ENCODE measurements at places on chromosomes 1 and 21.

GRCh38 chr1:169576241-169576934 lies 9.9 kb downstream of the F5 start:
- DNase-seq: no peak

- no peak for DNase-seq
Measured at GRCh38 chr1:188514917-188515316, 1686.2 kb downstream of the PLA2G4A start.

- no peak for DNase-seq
Measured at GRCh38 chr1:94819238-94819944, 766 bp upstream of the SLC44A3 start.

DNA sequence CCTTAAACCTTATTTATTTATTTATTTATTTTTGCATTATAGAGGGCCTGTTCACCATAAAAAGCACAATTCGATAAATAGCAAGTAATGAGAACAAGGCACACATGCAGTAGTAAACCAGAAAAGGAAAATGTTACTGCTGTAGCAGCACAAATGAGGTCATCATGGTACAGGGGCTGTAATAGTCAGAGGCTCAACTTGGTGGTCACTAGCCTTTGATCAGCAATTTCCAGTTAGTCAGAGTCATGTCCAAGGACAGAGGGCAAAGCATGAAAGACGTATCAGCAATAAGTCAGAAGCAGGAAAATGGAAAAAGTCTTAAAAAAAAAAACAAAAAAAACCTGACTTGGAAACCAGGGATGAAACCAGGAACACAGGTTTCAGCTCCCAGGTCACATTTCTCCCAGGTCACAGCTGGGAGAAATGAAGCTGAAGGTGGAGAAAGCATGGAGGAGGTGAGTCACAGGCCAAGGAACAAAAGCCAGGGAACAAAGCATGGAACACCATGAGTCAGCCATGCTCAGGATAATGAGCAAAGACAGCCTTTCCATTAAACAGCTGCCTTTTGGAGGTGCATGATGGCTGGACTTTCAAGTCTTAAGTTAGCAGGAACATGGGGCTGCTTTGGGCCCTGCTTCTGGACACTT lies 556.3 kb downstream of the LTN1 start:
- no peak for DNase-seq

DNA sequence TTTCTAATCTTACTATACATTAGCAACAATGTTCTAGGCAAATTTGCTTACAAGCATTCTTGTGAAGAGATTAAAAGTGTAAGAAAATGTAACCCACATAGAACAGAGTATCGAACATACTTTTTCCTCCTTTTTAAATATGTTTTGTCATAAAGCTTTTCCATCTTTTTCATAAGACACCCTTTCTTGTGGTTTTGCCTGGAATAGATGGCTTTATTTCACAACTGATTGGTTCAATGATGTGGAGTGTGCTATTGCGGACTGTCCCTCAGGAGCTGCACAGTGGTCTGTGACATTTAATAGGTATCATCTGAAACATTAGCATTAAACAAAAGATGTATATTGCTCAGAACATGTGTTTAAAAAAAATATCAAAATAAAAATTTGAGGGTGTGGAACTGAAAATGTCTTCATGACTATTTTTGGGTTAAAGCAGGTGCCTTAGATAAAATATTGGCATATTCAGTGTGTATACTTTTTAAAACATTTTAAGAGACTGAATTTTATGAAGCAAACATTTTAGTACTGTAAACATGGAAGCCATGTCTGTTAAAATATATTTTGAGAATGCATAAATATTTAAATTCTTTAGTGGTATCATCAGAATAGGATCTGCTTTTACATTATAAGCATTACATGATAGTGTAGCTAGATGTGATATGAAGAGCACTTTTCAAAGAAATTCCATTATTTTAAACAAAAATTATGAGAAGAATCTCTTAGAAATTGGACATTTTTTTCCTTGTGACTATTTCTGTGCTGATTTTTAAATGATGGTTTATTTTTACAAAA lies 48.3 kb upstream of the C1orf146 start:
- DNase-seq: no peak

- DNase-seq: peak; percentile 66
Measured at GRCh38 chr1:94039514-94039870, 81.5 kb downstream of the ABCA4 start.

DNA sequence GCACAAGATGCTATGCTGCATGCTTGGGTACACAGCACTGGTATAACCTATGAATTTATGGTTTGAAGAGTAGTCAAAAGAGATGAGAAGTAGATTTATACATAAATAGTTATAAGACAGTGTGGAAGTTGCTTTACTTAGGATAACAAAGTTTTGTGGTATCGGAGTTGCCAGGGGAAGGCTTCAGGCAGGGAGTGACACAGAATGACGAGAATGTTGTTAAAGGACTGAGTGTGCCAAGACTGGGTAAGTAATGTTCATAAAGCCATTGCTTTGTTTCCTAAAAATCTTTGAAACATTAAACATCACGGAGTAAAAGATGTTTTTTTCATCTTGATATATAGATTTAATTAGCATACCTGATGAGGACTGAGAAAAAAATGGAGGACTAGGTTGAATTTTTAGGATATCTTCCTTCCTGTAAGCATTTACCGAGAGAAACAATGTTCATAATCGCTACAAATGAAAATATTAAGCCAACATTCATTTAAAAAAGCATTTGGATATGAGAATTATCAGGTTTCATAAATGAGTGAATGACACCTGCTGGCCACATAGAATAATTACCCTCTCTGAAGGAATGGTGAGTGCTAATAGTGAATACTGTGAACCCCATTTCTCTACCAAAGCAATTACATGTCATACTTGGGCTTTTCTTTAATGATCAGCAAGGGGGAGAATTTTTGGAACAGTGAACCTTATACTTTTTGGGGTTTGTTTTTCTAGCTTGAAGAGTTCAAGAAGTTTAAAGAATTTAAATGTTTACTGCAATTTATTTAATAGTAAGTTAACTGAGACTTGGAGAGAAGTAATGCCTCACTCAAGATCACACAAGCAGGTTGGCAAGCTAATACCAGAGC lies 28.4 kb downstream of the EXTL2 start:
- peak; percentile 53 for DNase-seq

- no peak for DNase-seq
Measured at GRCh38 chr1:225737161-225737560, 40.5 kb upstream of the SRP9 start.

GRCh38 chr1:40610156-40610555 lies 55.3 kb downstream of the RIMS3 start:
- DNase-seq: no peak

DNA sequence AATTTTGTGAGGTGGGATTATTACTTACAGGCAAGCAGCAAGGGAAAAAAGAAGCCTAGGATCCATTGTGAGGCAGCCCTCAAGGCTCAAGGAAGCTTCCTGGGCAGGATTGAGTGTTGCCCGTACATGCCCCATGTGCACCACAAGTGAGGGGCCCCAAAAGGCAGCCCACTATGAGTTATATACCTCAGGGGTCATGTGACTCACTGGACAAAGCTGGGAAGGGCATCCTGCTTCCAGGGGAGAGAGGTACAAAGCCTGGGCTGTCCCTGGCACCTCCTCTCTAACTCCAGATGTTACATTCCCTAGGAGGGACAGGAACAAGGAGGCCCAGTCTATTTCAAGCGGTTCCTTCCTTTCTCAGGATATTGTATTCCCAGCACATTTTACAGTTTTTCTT lies 34.0 kb upstream of the CD1D start:
- DNase-seq: no peak

DNA sequence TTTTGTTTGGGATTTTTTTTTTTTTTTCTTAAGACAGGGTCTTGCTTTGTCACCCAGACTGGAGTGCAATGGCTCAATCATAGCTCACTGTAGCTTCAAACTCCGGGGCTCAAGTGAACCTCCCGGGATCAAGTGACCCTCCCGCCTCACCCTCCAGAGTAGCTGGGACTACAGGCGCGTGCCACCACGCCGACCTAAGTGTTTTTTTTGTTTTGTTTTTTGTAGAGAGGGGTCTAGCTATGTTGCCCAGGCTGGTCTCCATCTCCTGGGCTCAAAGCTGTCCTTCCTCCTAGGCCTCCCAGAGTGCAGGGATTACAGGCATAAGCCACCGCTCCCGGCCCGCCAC lies 776 bp downstream of the HLCS start:
- no peak for DNase-seq

GRCh38 chr1:21867451-21867996 lies 55.5 kb downstream of the LDLRAD2 start:
- no peak for DNase-seq

GRCh38 chr1:110218739-110219138 lies 8.6 kb downstream of the KCNC4 start:
- no peak for DNase-seq

- DNase-seq: no peak
Measured at GRCh38 chr1:60621368-60621851, 461.0 kb upstream of the NFIA start.

DNA sequence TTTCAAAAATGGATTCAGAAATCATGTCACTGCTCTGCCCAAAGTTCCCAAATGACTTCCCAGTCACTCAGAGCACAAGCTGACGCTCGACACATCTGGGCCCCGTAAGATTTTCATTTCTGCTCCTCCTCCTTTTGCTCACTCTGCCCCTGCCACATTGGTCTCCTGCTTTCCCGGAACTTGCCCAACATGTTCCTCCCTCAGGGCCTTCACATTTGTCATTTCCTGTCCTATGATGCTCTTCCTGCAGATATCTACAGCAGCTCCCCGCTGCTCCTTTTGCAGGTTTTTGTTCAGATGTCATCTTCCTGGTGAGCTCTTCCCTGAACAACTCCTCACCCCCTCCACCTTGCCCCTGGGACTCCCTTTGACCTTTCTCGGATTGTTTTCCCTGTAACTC lies 58.5 kb upstream of the IVNS1ABP start:
- peak; percentile 89 for DNase-seq

DNA sequence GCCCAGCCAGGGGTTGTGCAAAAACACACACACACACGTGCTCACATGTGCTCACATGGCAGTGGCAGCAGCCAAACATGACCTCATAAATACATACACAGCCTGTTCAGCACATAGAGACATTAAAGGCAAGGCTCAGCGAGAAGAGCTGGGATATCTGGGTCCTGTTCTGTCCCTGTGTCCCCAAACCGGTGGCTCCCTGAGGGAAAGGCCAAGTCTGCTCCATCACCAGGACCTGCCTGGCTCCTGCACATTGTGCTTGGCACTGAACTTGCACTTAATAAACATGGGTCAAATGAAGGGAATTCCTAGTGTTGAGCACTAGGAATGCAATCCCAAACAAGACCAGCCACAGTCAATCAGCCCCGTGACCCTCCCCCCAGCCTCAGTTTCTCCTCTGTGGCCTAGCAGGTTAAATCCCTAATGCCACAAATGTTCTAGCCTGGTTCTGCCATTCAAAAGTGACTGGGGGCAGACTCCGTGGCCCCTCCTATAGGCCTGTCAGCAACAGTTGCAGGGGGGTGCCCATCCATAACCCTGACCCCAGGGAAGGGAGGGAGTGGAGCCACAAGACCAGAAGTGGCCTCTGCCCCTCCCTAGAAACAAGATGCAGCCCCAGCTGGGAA lies 160.9 kb upstream of the VAMP3 start:
- DNase-seq: no peak

DNA sequence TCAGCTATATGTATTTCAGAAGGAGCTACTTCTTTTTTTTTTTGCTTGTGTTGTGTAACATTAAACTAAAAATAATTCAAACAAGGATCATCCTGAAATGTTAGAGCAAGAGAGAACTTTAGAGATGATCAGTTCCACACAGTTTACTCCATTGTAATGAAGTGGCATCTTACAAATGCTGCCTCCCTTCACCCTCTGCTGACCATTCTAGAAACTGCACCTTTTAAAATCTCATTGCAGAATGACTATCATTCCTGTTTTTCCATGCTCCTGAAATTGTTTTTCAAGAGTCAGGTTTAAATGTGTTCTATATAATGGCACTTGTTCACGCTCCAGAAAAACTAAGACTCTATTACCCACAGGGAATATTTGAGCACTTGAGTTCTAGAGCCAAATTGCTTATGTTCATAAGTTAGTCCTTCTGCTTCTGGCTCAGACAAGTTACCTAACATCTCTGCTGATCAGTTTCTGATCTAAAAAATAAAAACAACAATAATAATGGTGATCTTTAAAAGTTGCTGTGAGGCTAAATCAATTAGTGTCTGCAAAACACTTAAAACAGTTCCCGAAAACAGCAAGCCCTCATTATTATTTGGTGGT lies 21.5 kb upstream of the SLC44A5 start:
- DNase-seq: peak; percentile 28

- no peak for DNase-seq
Measured at GRCh38 chr1:30522031-30523004, 201.1 kb downstream of the MATN1 start.

DNA sequence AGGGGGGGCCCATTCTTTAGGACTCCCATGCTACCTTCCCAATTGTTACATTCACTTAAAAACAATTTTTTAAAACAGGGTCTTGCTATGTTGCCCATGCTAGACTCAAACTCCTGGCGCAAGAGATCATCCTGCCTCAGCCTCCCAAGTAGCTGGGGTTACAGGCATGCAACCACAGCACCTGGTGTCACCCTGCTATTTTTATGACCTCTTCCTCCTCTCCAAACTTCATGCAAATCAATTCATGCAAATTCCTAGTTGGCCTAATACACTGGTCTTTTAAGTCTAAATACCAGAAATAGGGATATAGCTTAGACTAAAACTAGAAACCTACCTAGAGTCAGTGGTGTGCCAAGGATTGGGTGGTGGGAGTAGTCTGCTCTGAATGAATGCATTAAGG lies 30.1 kb downstream of the CDKN2C start:
- no peak for DNase-seq

DNA sequence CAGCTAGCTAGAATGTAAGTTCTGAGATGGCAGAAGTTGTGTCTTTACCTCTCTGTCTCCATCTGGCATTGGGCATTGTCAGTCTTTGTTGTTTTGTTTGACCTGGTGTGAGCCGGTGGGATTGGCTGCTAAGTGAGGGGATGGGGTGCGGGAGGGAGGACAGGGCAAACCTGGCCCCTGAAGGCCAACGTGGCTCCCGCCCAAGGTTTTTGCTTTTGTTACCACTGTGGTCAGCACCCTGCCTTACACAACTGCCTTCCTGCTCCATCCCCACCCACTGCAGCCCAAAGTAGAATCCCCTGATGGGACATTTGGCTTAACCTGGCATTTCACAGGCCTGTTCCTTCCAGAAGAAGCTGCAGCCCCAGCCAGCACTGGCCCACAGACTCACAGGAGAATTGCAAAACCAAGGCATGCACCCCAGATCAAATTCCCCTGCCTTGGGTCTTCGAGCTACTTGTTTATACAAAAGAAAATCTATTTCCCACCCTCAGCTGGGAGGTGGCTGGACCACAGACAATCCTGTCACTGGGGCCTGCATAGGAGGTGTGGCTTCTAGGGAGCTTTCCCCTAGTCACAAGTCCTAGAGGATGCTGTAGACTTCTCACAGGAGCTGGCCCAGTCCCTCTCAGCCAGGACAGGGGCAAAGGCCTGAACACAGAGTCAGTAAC lies 147.5 kb downstream of the TRABD2B start:
- DNase-seq: no peak

GRCh38 chr21:41851090-41851790 lies 27.9 kb downstream of the PRDM15 start:
- no peak for DNase-seq

GRCh38 chr1:182303778-182304177 lies 87.8 kb downstream of the GLUL start:
- no peak for DNase-seq

- no peak for DNase-seq
Measured at GRCh38 chr1:225768662-225769426, 8.8 kb upstream of the SRP9 start.

Data from NB4 (cell line).